ENCODE measurements at places on chromosomes 5 and 9.

GRCh38 chr9:106218854-106219253 is 524.5 kb downstream of the TMEM38B start:
- no peak for DNase-seq

GRCh38 chr5:174910245-174910737 is 185.9 kb downstream of the MSX2 start:
- DNase-seq = peak; percentile 33

GRCh38 chr5:14678773-14679334 is 14.3 kb downstream of the OTULIN start:
- no peak for DNase-seq

- DNase-seq = peak; percentile 69
Observed at GRCh38 chr9:22469928-22470544, 23.4 kb downstream of the DMRTA1 start.

- DNase-seq = no peak
Observed at GRCh38 chr9:116417464-116417863, 263.9 kb downstream of the PAPPA start.

GRCh38 chr9:124551472-124552272 is 44.5 kb upstream of the NR5A1 start:
- peak; percentile 11 for DNase-seq

DNA sequence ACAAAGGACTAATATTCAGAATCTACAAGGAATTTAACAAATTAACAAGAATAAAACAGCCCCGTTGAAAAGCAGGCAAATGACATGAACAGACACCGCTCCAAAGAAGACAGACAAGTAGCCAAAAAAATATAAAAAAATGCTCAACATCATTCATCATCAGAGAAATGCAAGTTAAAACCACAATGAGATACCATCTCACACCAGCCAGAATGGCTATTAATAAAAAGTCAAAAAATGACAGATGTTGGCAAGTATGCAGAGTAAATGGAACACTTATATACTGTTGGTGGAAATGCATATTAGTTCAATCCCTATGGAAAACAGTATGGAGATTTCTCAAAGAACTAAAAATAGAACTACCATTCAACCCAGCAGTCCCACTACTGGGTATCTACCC is 302.7 kb upstream of the RGMB start:
- DNase-seq = no peak

DNA sequence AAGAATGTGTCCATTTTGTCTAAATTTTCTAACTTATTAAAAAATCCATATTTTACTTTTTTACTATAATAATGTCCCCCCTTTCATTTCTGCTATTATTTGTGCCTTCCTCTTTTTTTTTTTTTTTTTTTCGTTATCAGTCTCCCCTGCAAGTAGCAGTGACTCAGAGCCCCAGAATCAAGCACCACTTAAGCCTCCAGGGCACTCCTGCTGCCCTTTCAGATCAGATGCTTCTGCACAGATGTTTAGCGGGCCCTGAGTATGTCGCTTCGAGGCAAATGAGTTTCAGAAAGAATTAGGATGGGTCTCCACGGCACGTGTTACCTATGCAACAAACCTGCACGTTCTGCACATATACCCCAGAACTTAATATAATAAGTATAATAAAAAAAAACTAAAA is 11.7 kb downstream of the MED7 start:
- peak; percentile 0 for DNase-seq
